Stimulated activated CD4-positive, alpha-beta T cell treated with anti-CD3 and anti-CD28 coated beads, TNF-alpha, amount 100 ng/mL, for 24 hours (primary cell): ENCODE measurements at places on chromosomes 2 and 18.

- DNase-seq: no peak
Observed at GRCh38 chr2:112591413-112591812, 7.0 kb downstream of the CHCHD5 start.

DNA sequence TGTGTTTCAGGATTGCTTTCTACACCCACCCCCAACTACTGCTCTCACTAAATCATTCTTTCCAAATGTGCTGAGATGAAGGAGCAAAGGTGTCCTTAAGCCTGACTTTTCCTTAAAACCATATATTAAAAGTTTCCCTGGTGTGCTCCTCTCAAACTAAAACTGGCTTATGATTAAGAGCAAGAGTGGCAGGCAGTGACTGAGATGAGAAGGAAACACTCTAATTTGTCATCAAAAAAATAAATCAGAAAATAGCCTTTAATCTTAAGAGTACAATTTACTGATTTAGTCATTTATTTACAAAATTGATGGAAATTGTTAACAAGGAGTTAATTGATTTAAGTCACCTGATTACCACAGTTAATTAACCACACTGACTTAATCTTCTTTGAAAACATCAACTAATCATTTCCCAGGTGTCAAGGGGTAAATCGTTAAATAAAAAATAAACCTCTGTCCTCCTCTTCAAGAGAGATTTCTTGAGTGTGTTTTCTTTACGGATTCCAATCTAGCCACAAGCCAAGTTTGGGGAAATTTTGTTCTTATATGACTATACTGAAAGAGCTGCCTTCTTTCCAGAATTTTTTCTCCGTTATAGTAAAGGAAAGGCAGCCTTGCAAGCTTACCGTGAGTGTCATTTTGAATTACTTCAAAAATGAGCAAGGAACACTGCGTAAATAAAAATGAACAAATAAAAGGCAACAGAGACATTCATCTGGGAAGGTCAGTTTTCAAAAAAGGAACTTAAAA, 17.4 kb downstream of the LRP2 start:
- no peak for DNase-seq

- DNase-seq: no peak
Observed at GRCh38 chr18:37457341-37457740, 108.3 kb downstream of the CELF4 start.

GRCh38 chr2:110828330-110828729, 96.0 kb downstream of the ACOXL start:
- no peak for DNase-seq
